Stimulated activated CD8-positive, alpha-beta memory T cell treated with anti-CD3 and anti-CD28 coated beads, Interleukin-4, amount 100 ng/mL, for 4 hours (primary cell): ENCODE measurements at places on chromosomes 11 and 22.

- no peak for DNase-seq
These were observed 588 bp downstream of the TSPAN32 start for GRCh38 chr11:2302306-2302895.

DNA sequence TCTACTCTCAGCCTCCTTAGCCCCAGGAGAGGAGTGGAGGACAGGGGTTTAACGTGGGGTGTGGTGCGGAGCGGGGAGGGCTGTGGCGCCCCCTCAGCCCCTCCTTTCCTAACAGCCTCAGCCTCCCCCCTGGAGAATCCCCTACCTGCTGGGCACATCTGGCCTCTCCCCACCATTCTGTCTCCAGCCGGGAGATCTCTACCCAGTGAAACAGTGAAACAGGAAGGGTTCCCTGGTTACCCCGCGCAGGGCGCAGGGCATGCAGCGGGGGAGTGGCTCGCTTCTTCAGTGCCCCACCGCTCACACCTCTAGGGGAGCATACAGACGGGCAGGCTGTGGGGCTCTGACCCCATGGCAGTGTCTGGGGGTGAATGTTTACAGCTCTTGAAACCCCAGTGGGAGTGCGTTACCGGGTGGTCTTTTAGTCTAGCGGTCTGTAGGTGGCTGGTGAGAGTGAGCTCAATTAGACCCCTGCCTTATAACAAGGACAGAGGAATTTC, 54.7 kb upstream of the CCDC188 start:
- DNase-seq: no peak

DNA sequence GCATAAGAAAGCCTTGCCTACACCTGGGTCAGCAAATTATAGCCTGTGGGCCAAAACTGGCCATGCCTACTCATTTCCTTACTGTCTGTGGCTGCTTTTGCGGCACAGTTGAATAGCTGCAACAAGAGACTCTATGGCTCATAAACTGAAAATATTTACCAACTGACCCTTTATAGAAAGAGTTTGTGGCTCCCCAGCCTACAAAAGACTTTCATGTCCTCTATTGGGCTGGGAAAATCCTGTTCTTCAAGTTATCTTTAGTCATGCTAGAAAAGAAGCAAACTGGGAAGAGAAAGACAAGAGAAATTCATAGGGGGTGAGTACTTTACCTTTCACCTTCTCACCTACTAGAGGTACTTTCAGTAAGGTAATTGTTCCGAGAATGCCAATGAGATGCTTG, 175.1 kb downstream of the SWAP70 start:
- no peak for DNase-seq

DNA sequence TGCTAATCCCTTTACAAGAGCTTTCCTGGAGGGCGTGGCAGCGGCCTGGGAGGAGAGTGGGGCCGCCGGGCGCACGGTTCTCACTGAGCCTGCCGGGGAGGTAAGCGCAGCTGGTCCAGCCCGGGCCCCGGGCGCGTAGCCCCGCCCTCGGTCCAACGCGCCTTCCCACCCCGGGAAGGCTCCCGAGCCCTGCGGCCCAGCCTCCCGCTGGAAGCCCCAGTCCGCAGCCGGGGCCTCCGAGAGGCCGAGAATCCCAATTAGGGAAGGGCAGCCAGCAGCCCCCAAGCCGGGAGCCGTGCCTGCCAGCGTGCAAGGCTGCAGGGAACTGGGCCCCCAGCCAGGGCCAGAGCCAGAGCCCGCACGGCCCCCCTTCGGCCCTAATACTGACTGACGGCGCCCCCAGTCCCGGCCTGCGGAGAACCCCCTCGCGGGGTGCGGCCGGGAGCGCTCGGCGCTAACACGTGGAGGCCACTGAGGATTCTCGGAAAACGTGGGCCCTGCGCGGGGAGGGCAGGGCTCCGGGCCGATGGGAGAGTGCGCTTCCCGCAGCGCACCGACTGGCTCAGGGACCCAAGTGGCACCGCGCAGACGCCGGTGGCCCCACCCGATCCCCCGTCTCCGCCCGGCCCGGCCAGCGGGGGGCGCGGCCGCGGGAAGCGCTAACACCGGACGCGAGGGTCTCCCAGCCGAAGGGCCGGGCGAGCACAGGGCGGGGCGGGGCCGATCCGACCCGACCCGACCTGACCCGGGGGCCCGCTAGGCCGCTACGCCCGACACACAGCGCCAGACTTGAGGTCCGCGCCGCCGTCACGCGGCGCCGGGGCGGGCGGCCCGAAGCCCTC, 5.7 kb downstream of the ZFTA start:
- DNase-seq: no peak

GRCh38 chr11:38153985-38154384, 1555.9 kb upstream of the RAG2 start:
- no peak for DNase-seq

GRCh38 chr11:116030697-116031331, 526.6 kb upstream of the CADM1 start:
- no peak for DNase-seq

DNA sequence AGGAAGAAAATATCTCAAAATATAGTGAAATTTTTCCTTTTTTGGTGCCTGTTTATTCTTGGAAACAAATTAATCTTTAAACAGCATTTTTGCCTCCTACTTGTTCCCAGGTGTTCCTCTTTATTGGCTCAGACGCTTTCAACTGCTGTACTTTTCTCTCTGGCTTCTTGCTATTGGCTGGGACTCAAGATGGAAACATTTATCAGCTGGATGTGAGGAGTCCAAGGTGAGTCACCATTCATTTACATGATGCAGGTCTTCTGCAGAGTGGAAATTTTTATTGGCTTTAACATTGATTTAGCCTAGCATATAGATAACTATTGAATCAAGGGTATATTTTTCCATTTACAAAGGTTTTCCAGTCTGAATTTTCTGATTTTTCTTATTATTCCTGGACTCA, 34.4 kb upstream of the DNAJB13 start:
- DNase-seq: no peak

GRCh38 chr11:121645001-121645400, 192.2 kb upstream of the SORL1-AS1 start:
- no peak for DNase-seq

- no peak for DNase-seq
These were observed 12.9 kb downstream of the RNF141 start for GRCh38 chr11:10528121-10528520.

DNA sequence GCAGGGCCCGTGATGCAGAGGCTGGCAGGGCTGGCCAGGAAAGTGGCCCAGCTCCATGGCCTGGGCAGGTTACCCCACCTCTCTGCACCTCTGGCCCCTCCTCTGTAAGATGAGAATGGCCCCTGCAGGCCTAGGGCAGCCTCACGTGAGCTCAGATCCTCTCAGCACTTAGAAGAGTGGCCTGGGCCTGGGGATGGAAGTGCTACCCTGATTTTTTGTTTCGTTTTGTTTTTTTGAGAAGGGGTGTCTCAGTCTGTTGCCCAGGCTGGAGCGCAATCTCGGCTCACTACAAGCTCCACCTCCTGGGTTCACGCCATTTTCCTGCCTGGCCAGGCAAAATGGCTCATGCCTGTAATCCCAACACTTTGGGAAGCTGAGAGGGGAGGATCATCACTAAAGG, 982 bp downstream of the APOBEC3H start:
- DNase-seq: no peak

GRCh38 chr11:27187075-27187847, 146.6 kb downstream of the BBOX1 start:
- DNase-seq: no peak

- no peak for DNase-seq
These were observed 4.8 kb downstream of the MUC5B start for GRCh38 chr11:1227551-1228100.

DNA sequence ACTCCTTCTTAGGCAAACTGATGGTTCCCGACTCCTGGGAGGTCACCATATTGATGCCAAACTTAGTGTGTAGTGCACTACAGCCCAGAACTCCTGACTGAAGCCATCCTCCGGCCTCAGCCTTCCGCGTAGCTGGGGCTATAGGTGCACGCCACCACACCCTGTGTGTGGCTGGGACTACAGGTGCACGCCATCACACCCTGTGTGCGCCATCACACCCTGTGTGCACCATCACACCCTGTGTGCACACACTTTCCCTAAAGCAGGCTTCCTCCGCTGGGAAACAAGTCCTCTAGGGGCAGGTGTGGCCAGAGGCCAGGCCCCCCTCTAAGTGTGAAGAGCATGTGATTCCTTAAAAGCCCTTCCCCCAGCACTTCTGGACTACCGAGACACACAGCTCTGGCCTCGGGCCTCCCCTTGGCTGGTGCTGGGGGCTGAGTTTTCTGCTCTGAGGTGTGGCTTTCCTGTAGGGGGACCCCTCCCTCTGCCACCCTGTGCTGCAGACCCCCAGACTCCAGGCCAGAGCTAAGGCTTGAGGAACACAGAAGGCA, 81.7 kb downstream of the BCR start:
- DNase-seq: no peak

DNA sequence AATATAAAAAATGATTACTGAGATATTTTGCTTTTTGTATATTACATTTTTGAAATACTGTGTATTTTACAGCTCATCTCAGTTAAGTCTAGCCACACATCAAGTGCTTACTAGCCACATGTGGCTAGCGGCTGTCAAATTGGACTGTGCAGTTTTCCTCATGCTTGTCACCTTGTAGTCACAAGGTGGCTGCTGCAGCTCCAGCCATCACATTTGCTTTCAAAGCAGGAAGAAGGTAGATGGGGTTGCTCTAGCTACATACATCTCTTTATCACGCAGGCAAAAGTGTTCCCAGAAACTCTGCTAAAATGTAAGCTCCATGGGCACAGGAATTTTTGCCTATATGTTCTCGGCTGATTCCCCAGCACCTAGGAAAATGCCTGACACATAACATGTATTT, 61.5 kb downstream of the MICAL2 start:
- no peak for DNase-seq

DNA sequence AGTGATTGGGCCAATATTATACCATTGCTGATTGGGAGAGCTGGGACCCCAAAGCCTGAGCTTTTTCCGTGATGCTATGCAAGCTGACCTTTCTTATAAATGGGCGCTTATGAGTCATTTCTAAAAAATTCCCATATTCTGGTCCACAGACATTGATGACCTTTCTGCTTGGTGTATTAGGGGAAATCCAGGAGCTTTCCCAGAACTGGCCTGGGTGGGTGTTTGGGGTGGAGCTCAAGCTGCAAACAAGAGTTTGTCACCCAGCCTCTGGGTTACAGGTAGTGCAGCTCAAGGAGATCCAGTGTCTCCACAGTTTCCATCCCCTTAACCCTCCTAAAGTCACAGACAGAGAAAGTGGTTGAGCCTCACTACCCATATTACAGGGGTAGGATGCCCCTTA, 67.7 kb downstream of the CCDC81 start:
- no peak for DNase-seq

DNA sequence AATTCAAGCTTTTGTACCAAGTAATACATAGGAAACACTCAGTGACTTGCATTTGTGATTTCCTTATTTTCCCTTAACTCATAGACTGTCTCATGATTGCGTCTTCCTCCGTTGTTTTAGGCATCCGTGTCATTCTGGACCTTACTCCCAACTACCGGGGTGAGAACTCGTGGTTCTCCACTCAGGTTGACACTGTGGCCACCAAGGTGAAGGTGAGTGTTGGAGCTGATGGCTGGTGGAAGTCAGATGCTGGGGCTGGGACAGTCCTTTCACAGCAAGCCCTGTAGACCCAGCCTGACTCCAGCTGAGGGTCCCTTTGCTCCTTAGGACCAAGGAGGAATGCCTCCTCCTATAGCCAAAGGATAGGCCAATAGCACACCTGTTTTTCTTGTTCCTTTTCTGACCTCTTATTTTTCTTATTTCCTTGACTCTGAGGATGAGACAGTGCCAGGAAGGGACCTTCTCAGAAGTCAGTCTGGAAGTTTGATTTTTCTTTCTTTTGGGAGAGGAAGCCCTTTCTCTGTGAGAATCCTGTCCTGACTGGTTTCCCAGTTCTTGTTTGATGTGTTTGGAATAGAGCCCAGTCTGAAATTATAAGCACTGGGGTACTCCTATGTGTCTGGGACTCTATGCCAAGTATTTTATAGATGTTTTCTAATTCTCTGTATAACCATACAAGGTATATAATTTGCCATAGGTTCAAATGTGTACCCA, 2.2 kb downstream of the SLC3A2 start:
- DNase-seq: no peak

DNA sequence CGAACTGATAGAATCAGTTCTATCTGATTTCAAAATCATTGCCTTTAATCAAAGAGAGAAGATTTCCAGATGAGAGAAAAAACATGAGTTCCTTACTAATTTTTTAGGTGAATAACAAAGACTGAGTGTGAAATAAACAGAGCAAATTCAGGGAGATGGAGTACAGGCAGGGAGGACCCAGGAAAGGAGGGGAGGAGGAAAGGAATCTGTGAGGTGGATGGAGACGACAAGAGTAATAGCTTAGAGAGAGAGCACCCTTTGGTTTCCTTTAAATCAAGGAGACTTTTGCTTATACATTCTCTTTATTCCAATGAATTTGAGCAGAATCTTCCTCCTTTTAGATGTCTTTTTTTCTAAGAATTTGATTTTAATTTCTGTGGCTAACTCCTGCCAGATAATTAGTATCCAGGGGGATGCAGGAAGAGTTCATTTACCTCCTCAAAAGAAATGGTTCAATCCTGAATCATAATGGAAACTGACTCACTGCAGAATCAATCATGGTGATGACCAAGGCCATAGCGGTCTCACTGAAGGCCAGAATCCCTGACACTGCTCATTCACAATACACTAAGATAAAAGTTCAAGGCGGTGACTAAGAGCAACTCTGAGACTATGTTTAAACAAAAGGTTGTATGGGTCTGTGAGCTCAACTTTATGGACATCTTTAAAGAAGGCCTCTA, 234.0 kb upstream of the ZC3H12C start:
- no peak for DNase-seq

GRCh38 chr22:42642806-42643633, 2.6 kb upstream of the ATP5MGL start:
- DNase-seq: no peak
